ENCODE measurements at places on chromosomes 16 and 17.

DNA sequence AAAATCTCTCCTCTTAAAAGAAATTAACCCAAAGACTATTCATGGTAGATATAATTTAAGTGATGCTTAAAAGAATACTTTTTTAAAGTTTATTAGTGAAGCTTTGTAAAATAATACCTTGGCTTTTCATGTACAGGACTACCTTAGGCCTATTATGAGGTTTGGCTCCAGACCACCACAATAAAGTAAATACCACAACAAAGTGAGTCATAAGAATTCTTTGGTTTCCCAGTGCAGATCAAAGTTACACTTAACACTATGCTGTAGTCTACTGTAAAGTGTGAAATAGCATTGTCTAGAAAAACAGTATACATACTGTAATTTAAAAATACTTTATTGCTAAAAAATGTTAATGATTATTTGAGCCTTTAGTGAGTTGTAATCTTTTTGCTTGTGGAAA lies 31.7 kb downstream of the CLTC start:
- no peak for DNase-seq

DNA sequence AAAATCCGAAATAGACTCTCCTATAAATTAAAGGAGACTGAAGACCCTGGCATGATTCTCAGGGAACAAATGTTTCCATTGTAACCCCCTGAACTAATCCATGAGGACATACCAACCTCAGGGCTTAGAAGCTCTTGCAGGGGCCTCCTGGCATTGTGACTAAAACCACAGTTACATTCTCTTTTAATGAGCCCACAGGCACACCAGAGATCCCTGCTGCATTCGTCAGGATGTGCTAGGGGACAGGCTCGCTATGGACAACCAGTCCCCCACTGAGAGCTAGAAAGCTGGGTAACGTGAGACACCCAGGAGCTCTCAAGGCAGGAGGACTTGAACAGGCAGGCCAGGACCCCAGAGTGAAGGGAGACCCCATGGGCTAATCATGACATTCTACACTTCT lies 140.6 kb upstream of the TNRC6C start:
- no peak for DNase-seq

DNA sequence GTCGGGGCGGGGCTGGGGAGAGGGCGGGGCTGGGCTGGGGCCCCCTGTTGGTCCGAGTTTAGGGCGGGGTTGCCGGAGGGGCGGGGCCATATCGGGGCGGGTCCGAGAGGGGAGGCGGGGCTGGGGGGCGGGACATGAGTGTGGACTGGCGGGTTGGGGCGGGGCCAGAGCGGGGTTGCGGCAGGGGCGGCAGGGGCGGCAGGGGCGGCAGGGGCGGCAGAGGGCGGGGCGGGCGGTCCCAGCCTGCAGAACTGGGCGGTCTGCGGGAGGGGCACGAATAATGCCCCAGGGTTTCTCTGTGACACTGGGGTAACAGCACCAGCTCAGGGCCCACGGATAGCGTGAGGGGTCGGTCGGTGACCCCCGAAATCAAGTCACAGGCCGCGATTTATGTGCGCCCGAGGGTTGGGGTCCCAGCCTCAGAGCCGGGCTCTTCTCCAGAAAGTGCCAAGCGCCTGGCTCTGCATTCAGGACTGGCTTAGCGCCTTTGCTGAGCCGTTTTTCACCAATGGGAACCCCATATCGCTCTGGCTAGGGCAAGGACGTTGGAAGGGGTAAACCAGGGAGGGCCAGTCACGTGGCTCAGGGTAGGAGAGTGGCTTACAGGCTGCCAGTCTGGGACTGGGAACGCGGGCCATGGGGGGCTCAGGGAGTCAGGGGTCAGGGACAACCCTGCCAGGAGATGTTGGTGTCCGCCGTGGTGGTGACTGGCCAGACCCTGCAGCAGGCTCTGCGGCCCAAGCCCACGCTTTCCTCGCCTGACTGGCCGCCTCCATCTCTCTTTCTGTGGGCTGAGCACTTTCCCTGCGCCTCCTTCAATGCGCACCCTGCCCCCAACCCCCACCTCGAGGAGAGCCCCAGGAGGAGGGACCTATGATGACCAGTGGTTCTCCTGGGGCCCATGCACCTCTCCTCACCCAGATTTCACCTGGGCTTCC lies 1.2 kb upstream of the METTL26 start:
- peak; percentile 98 for DNase-seq

GRCh38 chr17:49572226-49572625 lies 3.4 kb upstream of the NXPH3 start:
- DNase-seq = no peak

DNA sequence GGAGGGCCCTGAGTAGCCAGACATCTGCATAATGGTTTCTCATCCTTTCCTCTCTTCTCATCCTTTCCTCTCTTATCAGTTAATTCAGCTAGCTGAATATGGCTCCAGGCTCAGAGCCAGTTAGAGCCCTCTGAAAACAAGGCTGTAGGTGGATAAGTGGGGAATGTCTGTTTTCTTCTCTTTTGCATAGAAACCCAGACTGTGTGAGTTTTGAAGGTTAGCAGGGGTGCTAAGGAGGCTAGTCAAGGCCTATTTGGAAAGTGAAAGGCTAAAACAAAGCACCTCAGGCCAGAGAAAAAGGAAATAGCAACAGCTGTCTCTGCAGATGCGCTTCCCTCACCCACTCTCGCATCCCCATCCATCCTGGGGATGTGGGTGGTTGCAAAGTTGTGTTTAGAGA lies 420.9 kb downstream of the SHISA9 start:
- DNase-seq = no peak

DNA sequence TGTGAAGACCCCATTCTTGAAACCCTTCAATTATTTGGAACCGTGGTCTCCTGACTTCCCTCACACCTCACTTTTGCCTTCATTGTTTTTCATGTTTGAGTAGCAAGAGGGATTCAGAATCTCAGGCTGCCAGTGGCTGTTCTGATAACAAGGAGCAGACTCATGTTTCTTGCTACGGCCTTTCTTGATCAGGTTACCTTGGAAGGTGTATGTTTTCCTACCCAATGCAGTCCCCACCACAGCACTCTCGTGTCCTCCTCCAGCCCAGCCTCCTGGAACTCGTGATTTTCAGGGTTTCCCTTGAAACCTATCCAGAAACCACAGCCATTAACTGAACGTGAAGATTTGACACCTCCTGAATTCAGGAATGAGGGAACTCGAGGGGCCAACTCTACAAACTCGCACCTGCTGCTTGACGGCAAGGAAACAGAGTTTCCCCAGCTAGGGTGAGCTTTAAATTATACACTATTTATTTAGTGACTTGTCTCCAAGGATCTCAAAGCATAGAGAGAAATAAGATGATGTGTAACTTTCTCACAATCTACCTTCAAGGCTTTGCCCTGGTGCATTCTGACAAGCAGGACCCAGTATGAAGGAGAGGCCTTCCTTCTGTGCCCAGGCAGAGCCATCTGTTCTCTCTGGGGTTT lies 1.6 kb downstream of the ZFHX3 start:
- DNase-seq = no peak

DNA sequence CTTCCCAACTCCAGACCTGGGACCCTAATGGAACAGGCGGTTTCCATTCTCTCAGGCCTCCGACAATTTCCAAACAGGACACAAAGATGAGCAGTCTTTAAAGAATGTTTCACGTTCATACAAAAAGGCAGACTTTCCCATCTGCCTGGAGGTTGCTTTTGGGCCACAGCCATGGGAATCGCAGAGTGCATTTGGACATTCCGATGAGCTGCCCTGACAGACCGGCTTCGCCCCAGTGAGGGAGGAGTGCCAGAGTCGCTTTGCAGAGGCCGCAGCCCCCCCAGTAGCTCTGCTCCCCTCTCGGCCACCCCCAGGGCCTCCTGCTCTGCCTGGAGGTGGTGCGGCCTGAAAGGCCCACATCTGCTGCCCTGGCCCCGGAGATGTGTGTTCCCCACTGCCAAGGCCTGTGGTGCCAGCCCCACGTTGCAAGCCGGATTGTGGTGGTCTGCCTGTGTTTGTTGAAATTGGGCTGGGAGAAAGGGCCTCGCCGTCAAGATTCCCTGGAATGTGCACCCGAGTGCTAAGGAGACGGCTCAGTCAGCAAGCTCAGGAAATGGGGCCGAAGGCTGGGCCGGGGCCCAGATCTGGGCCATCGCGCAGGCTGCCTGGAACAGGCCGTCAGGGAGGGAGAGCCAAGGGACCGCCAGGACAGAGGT lies 89.8 kb downstream of the C16orf95 start:
- no peak for DNase-seq

DNA sequence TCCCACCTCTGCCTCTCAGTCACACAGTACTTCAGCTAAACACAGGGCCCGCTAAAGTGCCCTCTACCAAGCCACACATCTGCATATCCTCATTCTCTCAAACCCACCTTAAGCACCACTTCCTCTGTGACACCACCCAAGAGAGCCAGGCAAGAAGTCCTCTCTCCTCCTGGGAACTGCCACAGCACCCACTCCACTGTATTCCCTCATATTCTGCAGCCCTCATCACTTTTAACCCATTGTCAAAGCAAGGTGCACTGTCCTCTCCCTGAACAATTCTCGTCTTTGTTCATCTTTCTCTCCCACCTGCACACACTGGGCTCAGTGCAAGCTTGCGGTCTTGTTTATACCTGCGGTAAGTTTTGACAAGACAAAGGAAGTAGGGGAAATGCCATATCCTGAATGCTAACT lies 13.6 kb downstream of the CHD9 start:
- DNase-seq = no peak

Data from HuH-7.5 (cell line).